ENCODE measurements at places on chromosomes 1 and 21. TPM values are rescaled to one million over a fixed set of nuclear protein-coding genes. Genes with fewer than 3 reads are reported as not detected.
A peak's percentile ranks its signal among the peaks of the same experiment; 100 is the strongest.

DNA sequence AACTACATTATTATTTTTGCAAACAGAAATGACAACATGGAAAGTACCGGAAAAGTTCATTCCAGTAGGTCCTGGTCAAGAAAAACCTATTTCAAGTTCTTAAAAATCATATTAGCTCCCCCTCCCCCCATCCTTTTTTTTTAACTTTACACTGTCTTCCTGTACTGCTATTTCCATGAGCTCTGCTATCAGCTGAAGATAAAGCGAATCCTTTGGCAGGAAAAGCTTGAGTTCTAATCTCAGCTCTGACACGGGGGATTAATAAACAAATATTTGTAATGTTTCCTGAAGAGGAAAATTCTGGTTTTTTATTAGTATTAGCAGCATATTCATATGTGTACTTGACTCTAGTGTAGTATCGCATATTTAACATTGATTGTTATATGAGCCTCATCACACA, 190.7 kb upstream of the ESRRG start:
- H3K4me3 ChIP-seq = no peak overlapping the region
- H3K27ac ChIP-seq = no peak overlapping the region
- DNase-seq = no peak
- H3K27me3 ChIP-seq = no peaks in the 10 kb centered on the region

Gene USP25
- total RNA-seq = 78.6 TPM

DNA sequence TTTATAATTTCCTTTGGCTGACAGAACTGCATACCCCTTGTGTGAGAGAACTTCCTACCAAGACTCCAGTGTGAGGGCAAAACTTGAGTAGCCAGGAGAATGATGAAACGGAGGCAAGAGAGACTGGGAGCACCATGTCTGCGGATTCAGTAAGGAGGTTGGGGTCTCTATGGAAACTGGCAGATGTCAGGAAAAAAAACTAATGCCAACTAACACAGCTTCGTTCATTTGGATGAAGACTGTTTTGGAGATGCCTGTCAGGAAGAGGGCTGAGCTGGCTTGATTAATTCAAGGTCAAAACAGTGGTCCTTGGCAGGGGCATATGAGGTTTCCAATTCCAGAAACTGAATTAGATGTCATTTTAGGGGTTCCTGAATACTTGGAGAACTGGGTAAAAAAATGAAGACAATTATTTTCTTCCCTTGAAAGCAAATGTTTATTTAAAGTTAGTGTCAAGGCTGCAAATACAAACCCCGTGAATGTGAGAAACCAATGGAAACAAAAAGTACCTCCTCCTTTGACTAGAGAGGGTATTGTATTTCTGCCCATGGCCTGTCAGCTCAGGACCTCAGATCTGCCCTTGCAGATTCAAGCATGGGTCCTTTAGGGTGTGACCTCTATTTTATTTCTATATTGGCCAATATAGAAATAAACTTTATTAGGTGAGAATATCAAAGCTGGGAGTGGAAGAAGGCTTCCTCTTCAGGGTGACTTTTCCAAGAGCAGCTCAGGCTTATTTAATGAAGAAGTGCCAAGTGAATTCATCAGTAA, 110.5 kb downstream of the MAST2 start:
- H3K4me1 ChIP-seq = peaks cover 53% of the 10 kb centered on the region
- no peaks in the 10 kb centered on the region for H3K27me3 ChIP-seq

GRCh38 chr1:216576234-216576937, 146.8 kb downstream of the ESRRG start:
- no peaks in the 10 kb centered on the region for H3K27me3 ChIP-seq
- no peak overlapping the region for H3K4me3 ChIP-seq
- DNase-seq = no peak
- H3K4me1 ChIP-seq = no peaks in the 10 kb centered on the region
- H3K27ac ChIP-seq = no peak overlapping the region

- no peaks in the 10 kb centered on the region for H3K4me1 ChIP-seq
- H3K27ac ChIP-seq = no peak overlapping the region
- H3K36me3 ChIP-seq = no peaks in the 10 kb centered on the region
- DNase-seq = no peak
- no peaks in the 10 kb centered on the region for H3K27me3 ChIP-seq
- no peak overlapping the region for H3K4me3 ChIP-seq
Measured at GRCh38 chr1:195908121-195908520, 700.1 kb downstream of the KCNT2 start.

DNA sequence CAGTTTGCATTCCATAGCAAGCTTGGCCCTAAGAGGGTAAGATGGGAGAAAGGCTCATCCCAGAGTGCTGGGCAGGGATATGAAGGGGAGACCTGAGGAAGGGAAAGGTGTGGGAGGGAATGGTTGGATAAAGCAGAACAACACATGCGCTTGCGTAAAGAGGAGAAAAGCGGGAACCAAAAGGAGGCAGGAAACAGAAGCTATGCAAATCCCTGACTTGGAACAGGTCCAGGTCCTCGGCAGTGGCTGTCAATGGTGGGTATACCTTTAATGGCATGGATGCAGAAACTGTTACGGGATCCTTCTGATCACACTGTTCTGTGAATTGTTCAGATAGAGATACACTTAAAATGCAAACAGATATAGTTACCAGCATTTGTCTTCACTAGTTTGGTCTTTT, 455.6 kb downstream of the SIPA1L2 start:
- H3K4me1 ChIP-seq = no peaks in the 10 kb centered on the region
- H3K36me3 ChIP-seq = no peaks in the 10 kb centered on the region
- no peak overlapping the region for H3K27ac ChIP-seq
- no peak overlapping the region for H3K4me3 ChIP-seq
- no peaks in the 10 kb centered on the region for H3K27me3 ChIP-seq

Gene LIPI
- not detected for total RNA-seq

- H3K27ac ChIP-seq = no peak overlapping the region
- DNase-seq = no peak
- no peak overlapping the region for H3K4me3 ChIP-seq
Measured at GRCh38 chr1:109928591-109929111, 18.0 kb downstream of the CSF1 start.

DNA sequence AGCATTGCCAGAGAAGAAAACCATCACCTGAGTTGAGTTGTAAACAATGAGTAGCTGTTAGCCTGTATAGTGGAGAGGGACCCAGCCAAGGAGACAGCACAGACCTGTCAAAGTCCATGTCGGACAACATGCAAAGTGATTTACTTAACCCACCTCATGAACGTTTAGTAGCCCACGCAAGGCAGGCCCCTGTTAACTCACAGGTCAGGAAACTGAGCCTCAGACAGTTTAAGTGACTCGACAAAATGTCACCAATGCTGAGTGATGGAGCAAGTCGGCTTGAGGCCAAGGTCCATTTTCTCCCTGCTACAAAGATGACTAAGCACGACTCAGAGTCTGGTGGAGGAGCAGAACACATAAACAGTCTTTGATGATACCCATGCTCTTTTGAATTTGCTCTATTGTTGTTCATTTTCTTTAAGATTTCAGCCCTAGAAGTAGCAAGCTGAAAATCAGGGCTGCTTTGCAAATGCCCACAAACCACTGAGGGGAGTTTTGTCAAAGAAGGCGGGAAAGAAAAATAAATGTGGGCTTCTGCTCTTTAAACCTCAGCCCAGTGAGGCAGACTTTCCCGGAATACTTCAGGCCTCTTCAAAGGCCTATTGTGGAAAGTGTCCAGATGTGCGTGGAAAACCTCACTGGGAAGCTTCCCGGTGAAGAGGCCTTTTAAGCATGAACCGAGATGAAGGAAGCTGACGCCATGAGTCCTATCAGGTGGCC, 83.8 kb upstream of the HOOK1 start:
- H3K4me3 ChIP-seq = no peak overlapping the region
- H3K27ac ChIP-seq = no peak overlapping the region
- no peaks in the 10 kb centered on the region for H3K27me3 ChIP-seq
- no peaks in the 10 kb centered on the region for H3K36me3 ChIP-seq
- no peaks in the 10 kb centered on the region for H3K4me1 ChIP-seq
- DNase-seq = no peak

GRCh38 chr1:77673716-77674355, 8.6 kb downstream of the ZZZ3 start:
- DNase-seq = no peak
- peaks cover 95% of the 10 kb centered on the region for H3K4me1 ChIP-seq
- H3K36me3 ChIP-seq = peaks cover 5% of the 10 kb centered on the region
- no peaks in the 10 kb centered on the region for H3K27me3 ChIP-seq

Gene HCN3
- 6.3 TPM for total RNA-seq

Gene CLEC20A
- not detected for total RNA-seq

DNA sequence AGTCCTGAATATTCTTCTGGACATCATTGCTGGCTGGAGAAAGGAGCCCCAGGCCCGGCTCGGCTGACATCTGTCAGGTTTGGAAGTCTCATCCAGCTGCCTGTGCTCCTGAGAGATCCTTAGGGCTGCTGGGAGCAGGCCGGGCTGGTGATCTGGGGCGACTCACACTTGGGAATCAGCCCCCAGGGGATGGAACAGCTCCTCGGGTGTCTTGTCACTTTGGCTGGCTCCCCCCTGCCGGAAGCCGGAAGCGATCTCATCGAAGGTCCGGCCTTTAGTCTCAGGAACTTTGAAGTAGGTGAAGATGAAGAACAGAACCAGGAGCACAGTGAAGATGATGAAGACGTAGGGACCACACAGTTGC, 31.8 kb downstream of the SLC2A1 start:
- H3K4me1 ChIP-seq = peaks cover 38% of the 10 kb centered on the region
- H3K27ac ChIP-seq = 0 out of 2 replicates have a peak overlapping the region, but pooled peaks have one; percentile 80
- peaks cover 28% of the 10 kb centered on the region for H3K36me3 ChIP-seq

- no peaks in the 10 kb centered on the region for H3K4me1 ChIP-seq
- no peak for DNase-seq
- H3K27ac ChIP-seq = no peak overlapping the region
Measured at GRCh38 chr1:40905061-40905460, 42.9 kb upstream of the CITED4 start.

DNA sequence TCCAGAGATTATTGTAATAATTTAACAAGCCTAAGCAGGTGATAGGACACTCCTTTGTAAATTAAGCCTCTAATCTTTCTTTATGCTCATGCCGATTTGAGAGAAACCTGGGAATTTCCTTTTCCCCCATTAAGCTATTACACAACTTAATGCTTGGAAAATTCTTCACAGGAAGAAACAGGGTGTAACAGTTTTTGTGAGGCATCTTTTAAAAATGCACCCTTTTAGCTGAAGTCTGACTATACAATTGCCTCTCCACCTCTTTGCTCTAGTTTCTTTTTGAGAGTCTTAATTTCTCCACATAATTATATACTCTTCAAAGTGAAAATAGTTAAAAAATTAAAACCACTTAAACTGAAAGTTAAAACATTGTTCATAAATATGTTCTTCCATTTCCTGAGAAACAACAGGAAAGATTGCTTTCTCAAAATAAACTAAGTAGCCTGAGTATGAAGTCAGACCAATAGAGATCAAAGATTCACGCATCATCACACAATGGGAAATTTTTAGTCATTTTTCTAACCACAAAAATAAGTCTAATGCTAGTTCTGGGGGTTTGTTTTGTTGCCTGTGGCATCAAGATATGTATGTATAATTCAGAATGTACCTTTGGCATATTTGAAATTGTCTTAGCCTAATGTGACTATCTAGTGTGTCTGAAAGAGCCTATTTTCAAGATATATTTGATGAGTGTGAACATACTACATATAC, 34.7 kb downstream of the LRRC8D start:
- peaks cover 41% of the 10 kb centered on the region for H3K4me1 ChIP-seq
- no peaks in the 10 kb centered on the region for H3K27me3 ChIP-seq
- H3K36me3 ChIP-seq = peaks cover 24% of the 10 kb centered on the region
- no peak for DNase-seq

DNA sequence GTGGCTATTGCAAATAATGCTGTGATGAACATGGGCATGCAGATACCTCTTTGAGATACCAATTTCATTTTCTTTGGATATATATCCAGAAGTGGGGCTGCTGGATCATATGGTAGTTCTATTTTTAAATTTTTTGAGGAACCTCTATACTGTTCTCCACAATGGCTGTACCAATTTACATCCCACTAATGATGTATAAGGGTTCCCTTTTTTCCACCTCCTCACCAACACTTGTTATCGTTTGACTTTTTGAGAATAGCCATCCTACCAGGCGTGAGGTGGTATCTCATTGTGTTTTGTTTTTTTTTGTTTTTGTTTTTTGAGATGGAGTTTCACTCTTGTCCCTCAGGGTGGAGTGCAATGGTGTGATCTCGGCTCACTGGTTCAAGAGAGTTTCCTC, 6.6 kb upstream of the NUCKS1 start:
- no peak overlapping the region for H3K4me3 ChIP-seq
- no peaks in the 10 kb centered on the region for H3K36me3 ChIP-seq
- no peak overlapping the region for H3K27ac ChIP-seq
- no peaks in the 10 kb centered on the region for H3K4me1 ChIP-seq
- H3K27me3 ChIP-seq = no peaks in the 10 kb centered on the region

- H3K36me3 ChIP-seq = peaks cover 15% of the 10 kb centered on the region
- no peak for DNase-seq
- no peak overlapping the region for H3K4me3 ChIP-seq
- no peak overlapping the region for H3K27ac ChIP-seq
- peaks cover 1% of the 10 kb centered on the region for H3K4me1 ChIP-seq
Measured at GRCh38 chr1:211667065-211667617, 8.3 kb downstream of the NEK2 start.

DNA sequence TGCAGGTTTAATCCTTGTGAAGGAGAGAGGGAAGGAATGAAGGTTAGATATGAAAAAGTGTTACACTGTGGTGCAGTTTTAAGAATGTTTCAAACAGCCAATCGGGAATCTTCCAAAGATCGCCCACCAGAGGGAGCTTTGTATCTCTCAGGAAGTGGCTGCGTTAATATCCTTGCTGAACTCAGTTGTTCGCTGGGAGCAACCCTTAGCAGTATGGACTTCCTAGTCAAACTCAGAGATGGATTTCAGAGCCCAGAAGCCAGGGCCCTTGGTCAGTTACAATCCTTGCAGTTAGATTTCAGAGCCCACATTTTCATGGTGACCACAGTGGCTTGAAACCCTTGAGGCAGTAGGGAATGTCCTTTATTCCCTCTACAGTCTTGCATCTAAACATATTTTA, 136.2 kb downstream of the NTNG1 start:
- H3K27ac ChIP-seq = no peak overlapping the region
- peak; percentile 73 for DNase-seq
- no peaks in the 10 kb centered on the region for H3K36me3 ChIP-seq
- no peak overlapping the region for H3K4me3 ChIP-seq

Measured in Karpas-422 (cell line).